ENCODE measurements at places on chromosomes 6 and 20.

DNA sequence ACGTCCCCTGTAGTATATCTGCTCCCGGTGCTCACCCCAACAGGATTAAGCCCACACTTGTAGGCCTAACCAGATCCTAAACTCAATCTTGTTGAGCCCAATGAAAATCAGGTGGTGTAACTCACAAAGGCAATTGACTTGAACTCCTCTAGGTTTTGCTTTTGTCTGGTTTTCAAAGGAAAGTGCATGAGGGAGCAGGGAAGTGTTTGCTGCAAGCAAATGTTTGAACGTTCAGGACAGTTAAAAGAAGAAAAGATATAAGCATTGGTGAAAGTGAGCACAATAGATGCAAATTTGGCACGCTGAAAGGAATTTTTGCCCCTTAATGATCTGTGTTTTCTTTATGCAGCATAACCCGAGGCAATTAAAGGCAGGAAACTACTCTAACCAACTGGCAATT is 212.6 kb downstream of the PLCB1 start:
- DNase-seq: no peak

GRCh38 chr20:47187450-47188195 is 168.9 kb downstream of the ZMYND8 start:
- DNase-seq: no peak

- DNase-seq: no peak
Measured at GRCh38 chr6:38149531-38149930, 330.0 kb downstream of the ZFAND3 start.

GRCh38 chr6:106885679-106886078 is 88.8 kb downstream of the CD24 start:
- no peak for DNase-seq

DNA sequence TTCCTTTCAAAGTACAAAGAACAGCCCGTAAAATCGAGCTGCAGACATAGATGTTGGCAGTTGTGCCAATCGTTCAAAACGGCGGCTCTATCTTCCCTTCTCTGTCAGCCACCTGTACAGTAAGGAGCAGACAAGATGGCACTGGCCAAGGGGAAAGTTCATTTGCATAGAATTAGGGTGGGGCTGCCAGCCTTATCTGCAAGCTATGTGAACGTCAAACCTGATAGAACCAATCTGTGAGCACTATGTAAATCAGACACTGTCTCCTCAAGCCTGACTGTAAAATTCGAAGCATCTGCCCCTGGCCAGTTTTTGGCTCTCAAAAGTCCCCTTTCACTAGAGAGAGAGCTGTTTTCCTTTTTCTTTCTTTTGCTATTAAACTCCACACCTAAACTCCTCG is 374.5 kb downstream of the EPM2A start:
- no peak for DNase-seq

DNA sequence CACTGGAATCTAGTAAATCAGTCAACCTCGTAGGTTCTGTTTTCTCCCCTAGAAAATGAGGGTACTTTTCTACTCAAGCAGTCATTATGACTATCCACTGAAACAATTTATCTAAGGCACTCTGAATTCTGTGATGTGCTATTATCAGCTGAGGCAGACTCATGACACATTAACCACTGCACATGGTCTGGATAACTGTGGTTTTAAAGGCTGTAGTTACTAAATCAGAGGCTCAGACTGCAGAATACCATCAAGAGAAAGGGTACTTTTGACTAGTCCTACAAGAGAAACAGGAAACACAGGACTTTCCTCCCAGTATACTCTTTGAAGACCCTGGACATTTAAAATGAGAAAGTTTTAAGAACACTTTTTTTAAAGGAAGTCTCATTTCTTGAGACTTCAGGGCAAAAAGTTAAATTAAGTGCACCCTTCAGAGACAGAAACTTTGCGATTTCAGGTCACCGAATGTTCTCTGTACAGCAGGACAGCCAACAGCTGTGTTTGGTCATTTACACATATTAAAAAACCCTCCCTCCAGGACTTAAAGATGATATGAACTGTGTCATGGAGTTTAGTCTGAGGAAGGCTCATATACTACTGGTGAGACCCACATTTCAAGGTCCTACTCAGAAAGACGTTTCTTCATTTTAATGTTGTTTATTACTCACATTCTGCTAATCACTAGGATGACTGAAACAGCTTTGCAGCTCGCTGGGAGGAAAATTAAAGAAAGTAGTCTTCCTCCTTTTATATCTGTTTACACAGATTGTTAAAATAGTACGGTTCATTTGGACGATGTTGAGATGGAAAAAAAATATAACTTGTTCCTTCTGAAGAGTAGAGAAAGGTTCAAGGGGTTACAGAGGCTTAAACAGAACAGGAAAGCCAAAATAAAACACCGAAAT is 19.9 kb downstream of the ATXN1 start:
- peak; percentile 93 for DNase-seq

DNA sequence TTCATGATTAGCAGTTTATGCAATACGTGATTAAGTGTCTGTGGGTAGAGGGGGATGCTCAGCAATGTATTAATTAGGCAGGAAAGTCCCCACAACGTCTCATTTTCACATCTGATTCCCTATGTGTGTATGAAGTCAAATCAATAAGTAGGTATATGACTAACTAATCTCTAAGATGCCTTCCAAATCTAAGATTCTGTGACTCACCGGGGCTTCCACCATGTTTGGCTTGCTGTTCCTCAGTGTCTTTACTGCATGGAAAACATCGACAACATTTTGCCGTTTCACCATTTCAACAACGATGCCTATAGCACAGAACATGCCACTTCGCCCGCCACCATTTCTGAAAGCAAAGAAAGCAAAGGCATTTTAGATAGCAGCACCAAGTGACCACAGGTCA is 72.0 kb upstream of the THEMIS start:
- no peak for DNase-seq

GRCh38 chr6:30882204-30882758 is 2.0 kb upstream of the DDR1 start:
- no peak for DNase-seq

- DNase-seq: no peak
Measured at GRCh38 chr6:90098627-90099026, 198.0 kb downstream of the BACH2 start.

DNA sequence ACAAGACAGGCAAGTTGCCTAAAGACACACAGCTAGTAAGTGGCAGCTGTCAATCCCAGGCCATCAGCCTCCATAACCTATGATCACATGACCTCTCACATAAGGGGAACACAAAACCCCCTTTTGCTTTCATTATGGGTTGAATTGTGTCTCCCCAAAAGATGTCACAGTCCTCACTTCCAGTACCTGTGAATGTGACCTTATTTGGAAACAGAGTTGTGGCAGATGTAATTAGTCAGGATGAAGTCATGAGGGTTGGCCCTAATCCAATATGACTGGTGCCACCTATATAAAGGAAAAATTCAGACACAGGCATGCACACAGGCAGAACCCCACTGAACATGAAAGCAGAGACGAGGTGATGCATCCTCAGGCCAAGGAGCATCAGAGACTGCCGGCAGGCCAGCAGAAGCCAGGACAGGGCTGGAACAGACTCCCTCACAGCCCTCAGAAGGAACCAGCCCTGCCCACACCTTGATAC is 33.6 kb downstream of the GFOD1 start:
- no peak for DNase-seq

DNA sequence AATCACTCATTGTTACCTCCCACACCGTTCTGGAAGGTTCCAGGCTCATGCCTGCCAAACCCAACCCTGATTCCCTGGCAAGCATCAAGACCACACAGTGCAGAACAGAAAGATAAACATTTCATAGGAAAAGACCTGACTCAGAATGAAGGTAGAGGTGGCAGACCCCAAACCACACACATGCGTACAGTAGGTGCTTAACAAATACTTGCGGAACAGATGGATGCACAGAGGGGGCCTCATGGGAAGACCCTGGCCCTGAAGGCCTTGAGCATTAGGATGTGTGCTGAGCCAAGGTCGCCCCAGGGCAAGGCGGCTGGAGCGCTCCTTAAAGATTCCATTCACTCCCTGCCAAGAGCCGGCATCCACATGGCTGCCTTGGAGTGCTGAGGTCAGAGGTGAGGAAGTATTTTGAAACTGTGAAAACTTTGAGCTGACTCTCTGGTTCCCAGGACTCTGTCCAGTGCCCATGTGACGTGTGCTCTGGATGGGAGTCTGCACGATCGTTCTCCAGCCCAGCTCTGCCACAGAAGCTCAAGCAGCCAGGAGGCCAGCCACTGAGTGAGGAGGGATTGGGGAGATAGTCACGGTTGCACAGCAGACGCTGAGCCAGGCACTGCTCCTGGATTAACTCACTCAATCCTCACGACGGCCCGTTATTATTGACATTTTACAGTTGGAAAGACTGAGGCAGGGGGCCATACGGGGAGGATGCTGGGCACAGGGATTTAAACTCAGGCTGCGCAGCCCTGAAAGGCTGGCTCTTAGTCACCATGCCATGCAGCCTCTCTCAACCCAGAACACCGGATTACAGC is 65.5 kb upstream of the AFDN start:
- DNase-seq: no peak

GRCh38 chr6:106184629-106185028 is 98.5 kb downstream of the PRDM1 start:
- no peak for DNase-seq

GRCh38 chr20:48448666-48449600 is 378.9 kb downstream of the PREX1 start:
- DNase-seq: no peak

DNA sequence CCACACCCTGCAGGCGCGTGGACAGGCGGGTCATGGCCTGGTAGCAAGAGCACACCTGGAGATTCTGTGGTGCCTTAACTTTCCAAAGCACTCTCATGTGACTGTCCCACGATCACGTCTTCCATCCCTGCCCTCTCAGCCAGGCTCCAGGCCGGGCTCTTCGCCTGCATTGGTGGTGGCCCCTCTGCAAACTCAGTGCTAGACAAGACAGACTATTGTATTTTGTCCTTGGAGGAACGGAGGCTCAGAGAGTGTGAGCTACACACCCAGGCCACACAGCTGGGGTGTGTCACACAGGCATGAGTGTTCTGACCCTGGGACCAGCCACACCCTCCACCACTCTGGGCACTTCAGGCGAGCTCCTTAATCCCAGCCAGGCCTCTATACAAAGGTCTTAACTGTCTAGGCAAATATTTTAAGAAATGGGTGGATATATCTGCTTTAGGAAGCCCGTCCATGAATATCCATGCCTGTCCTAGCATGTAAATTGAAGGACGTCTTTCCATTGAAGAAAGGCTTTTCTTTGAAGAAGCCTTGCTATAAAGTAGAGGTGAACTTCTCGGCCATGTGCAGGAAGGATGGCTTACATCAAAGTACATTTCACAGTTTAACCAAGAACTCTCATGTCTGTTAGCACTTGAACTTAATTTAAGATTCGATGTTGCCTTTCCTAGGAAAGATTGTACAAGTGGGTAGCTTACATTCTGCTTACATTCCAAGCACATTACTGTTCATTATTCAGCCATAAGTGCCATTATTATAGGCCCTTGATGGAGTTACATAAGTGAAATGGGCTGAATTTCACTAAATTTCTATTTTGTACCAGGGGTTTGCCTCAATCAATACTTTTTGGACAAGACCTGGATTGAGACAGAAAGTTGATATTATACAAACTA is 263.9 kb downstream of the DLL1 start:
- no peak for DNase-seq

DNA sequence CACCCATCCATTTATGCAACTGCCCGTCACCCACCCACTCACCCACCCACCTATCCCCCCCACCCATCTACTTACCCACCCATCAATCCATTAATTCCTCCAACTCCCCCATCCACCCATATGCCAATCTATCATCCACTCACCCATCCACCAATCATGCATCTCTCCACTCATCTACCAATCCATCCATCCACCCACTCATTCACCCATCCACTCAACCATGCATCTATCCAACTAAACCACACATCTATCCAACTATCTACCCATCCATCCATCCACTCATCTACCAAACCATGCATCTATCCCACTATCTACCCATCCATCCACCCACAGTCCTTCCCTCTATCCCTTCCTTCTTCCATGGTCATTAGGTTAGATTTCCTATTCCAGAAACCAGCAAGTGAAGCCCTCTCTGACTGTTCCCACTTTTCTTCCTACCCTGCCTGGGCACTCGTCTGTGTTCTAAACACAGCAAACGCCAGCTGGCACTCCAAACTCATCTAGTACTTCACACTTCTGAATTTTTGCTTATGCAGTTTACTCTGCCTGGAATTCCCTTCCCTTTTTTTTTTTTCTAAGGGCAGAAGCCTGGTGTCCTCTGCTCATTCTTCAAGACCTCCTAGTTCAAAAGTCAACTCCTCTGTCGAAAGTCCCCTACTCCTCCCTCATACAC is 43.1 kb downstream of the ARHGAP40 start:
- DNase-seq: no peak

DNA sequence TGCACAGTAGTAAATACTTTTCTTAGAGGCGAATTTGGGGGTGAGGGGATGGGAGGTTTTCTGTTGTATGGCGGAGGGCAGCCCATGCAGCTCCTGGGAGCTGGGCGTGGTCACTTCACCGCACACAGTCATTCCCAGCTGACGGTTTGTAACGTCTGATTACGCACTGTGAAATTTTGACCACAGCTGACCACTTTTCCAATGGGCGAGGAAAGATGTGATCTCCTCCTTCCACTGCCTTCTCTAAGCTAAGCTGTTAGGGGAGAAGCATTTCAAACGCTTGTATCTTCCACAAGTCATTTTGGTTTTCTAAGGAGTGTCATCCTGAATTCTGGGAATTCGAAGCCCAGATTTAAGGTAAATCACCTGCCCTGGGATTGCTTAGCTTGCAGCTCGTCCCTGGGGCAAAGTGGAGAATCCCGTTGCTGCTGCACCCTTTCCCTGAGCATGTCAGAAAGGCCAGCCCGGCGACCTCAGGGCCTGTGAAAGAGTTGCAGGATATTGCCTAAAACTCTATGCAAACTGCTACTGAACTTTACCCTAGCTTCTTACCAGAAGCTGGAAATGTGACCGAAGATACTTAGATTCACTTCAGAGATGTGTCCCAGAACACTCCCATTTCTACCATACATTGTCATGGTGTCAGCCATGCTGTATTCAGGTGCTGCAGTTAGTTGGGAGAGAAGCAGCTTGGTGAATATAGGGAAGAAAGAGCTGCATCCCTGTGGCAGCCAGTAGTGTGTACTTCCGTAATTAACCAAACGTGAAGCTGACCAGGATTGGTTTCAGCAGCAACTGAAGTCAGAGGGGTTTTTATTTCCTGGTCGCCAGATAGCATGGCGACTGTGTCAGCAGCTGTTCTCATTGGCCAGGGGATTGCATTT is 58.9 kb downstream of the RREB1 start:
- DNase-seq: no peak

- no peak for DNase-seq
Measured at GRCh38 chr6:81727876-81728517, 24.5 kb downstream of the TENT5A start.

Data from AG04449 (cell line).